ENCODE measurements at places on chromosomes 7 and 10. TPM values are rescaled to one million over a fixed set of nuclear protein-coding genes. Genes with fewer than 3 reads are reported as not detected.

- no peak for DNase-seq
These were observed 192.8 kb upstream of the ZMIZ1 start for GRCh38 chr10:78875932-78876331.

- no peak for DNase-seq
These were observed 407.1 kb downstream of the LRMDA start for GRCh38 chr10:75838486-75838885.

DNA sequence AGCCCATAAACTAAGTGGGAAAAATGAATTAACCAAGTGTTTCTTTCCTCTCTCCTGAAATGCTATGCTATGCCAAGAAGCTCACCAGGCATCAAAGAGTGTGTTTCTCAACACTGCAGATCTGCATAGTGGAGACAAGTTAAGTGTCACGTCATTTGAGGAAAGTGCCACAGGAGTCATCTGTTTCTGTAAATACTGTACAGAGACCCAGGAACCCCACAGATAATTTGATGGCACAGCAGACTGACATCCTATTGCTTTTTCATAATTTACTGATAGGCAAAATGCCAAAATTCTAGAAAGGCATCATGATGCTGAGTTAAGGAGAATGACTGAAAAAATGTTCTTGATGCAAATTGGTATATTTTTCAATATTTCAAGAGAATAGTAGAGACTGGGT, 124.3 kb downstream of the NRCAM start:
- no peak for DNase-seq

TDRD1 gene
- total RNA-seq, result not detected

ACBD7 gene
- total RNA-seq, result 3.3 TPM

DNA sequence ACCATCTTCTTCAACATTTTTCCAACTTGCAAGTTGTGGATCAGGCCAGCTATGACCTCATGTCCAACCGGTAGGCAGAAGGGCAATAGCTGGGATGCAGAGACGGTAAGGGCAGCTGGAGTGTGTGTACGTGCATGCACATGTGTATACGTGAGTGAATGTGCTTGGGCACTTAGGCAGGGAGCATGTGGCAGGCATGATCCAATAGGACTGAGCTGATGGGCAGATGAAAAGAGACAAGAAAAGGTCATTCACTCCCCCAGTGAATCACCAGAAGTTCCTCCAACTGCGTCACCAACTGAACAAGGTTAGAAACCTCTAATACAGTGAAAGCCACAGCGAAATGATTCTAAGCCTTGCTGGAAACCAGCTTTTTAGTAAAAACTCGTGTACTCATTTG, 176.1 kb downstream of the FGFR2 start:
- DNase-seq, result no peak

WNT8B gene
- total RNA-seq, result not detected

DNA sequence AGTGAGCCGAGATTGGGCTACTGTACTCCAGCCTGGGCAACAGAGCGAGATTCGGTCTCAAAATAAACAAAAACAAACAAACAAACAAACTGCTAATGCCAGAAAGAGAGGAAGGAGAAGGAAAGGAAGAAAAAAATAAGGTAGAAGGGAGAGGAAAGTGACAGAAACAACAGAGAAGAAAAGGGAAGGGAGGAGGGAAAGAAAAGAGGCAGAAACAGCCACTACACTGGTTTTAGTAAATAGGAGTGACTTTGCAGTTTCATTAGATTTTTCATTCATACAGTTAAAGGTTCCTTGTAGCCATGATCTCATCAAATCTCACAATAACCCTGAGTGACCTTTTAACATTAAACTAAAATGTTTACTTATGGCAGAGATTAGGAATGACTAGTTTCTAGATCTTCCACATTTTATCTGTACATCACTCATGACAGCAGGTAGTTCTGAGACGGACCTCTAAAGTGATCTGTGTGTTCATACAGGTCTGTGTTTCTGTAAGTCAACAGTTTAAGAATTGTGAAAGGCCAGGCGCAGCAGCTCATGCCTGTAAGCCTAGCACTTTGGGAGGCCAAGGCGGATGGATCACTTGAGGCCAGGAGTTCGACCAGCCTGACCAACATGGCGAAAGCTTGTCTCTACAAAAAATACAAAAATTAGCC, 191.3 kb upstream of the KLF14 start:
- no peak for DNase-seq

DNA sequence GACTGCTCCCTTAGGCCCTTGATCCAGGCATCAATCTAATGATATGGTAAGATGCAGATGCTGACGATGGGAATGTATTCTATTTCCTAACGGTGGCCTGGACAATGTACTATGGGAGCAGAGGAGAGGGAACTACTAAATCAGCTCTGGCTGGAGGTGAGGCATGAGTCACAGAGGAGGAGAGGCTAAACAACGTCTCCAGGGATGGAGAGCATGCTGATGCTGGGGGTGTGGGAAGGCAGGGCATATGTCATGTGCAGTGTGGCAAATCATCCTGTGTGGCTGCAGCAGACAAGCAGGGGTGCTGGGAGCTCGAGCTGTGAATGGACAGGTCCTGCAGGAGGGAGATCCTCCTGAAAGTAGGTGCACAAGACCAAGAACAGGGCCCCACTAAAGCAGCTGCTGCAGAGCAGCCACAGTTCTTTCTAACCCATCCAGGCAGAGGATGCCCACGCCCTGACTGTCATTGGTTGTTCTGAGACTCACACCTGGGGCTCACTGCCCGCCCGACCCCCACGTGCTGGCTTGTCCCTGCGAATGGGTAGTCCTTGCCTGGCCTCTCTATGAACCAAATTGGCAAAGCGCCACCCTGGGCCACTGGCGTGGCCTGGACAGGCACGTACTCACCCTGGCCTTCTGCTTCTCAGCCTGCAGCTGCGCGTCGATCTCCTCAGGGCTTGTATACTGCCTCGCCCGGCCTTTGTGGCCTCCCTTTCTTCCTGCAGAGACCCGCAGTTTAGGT, 4.0 kb downstream of the PDAP1 start:
- no peak for DNase-seq

GRCh38 chr7:149741629-149742028, 31.8 kb downstream of the ZNF467 start:
- no peak for DNase-seq

DNA sequence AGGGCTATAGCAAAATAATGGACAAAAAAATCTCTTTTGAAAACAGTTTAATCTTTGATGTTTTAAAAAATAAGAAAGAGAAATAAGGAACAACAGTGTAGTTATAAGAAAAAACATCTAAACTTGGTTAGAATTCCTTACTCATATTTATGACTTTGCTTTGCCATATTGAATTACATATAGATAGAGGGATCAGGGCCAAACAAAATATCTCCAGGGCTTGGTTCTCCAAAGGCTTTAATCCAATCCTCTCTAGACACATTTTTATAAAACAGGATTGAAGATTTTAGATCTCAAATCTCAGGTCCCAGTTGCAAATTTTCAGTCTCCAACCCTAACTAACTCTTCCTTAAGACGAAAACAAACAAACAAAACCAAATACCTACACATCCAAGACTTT, 72.6 kb upstream of the RHOBTB1 start:
- DNase-seq, result no peak

DNA sequence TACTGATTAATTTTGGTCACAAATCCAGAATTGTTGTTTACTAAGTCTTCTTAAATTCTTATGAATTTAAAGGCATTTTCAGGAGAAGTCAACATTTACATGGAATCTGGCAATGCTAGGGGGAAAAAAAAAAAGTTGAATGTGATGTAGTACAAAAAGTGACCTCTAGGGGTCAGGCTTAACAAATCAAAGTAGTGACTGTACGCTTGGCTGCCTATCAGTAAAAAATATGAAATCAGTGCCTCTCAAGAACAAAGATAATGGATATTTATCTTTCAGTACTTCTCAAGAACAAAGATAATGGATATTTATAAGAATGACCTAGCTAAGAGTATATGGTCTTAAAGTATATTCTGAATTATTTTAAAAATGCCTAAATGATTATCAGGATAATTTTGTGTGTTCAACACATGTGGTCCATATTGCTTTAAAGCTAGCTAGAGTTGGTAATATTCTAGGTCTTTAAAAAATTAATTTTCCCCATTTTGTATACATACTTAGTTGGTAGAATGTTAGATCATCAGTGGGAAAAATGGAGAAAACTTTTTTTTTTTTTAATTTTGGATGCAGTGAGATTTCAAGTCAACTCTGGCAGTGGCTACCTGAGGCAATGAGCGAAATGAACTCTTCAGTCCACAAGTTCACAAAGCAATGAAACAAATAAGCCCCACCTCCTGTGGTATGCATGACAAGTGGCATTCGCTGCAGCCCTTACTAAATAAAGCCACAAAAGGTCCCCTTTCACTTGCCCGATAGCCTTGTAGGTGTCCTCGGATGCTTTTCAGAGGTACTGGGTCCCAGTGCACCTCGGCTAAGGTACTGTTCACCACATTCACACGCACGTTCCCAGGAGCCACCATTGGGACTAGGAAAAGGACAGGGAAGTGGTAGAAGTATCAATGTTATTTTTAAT, 51.2 kb upstream of the LAMB4 start:
- DNase-seq, result peak; percentile 51

TET1 gene
- 2.7 TPM for total RNA-seq

THSD7A gene
- total RNA-seq, result 0.05 TPM

CCDC7 gene
- 4.0 TPM for total RNA-seq

NODAL gene
- 0.30 TPM for total RNA-seq

DNA sequence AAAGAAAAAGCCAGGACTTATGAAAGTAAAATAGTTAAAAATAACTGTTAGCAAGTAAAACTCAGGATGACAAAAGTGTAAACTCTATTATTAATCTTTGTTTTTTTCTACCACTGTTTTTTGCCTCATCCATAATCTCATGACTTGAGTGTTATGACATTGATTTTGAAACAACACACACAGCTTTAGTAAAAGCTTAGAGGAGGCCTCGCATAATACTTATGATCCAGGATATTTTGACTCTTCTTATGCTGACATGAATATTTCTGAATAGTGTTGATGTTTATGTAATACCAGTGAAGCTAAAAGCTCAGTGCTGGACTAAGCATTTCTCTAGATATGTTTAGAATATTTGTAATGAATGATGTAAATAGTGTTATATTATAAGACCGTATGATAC, 10.5 kb downstream of the KAT6B start:
- DNase-seq, result no peak

- DNase-seq, result peak; percentile 67
These were observed 29.6 kb downstream of the SKIDA1 start for GRCh38 chr10:21495752-21496342.

DNA sequence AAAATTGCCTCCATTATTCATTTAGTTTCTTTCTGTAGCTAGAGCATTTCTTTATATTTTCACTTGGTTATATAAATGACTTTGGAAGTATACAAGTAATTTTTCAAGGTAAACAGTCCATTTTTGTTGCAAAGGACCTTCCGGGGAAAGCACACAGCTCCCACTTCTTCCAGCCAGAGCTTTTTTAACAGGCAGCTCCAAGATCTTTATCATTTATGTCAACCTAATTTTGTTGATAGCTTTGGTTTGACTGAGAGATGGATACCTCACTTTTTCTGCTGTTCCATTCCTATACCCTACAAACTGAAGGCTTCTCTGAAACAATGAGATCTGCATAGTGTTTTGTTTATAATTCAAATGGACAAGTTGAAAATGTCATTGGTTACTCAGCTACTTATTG, 49.3 kb upstream of the RAB11FIP2 start:
- no peak for DNase-seq

GRCh38 chr10:80394358-80394916, 13.9 kb upstream of the PRXL2A start:
- no peak for DNase-seq

SFRP4 gene
- total RNA-seq, result 0.25 TPM

ZNF467 gene
- 11.3 TPM for total RNA-seq

DNA sequence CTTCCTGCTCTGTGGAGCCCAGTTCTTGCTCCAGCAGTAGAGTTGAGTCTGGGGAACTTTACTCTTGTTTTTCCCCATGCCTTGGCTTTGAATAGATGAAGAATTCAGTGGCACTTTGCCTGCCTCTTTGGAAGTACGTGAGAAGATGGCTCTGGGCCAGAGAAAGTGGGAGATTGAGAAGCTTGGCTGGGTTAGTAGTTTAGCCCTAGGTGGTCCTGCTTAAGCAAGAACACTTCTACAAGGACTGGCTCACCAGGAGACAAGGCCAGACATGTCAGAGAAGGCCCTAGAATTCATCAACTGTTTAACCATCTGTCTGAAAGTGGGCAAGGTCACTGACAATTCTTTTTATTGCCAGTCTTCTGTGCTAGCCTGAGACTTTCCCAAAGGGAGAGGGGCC, 410.3 kb downstream of the TYW1 start:
- DNase-seq, result no peak

DNA sequence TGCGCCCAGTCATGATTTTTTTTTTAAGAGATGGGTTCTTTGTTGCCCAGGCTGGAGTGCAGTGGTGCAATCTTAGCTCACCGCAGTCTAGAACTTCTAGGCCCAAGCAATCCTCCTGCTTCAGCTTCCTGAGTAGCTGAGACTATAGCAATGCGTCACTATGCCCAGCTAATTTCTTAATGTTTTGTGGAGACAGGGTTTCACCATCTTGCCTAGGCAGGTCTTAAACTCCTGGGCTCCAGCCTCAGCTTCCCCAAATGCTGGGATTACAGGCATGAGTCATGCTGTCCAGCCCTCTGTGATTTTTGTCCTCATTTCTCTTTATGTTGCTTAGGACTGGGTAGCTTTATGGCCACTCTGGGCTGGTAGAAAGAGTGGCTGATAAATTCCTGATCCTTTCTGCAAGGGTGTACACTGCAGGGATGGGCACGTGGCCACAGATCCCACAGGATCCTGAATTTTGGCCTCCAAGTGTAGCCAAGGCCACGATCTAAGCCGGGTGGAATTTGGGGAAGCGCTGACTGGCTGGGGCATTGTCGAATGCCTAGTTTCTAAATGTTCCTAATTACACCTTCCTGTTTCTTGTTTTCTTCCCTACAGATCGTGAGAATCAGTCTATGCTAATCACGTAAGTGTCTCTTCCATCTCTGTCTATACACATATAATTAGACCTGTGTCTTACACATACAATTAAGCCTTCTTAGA, 24.1 kb upstream of the MYH16 start:
- DNase-seq, result no peak

- no peak for DNase-seq
These were observed 336.8 kb downstream of the AUTS2 start for GRCh38 chr7:69935107-69935506.

PDSS1 gene
- 23.5 TPM for total RNA-seq

- no peak for DNase-seq
These were observed at the start of gene TBATA for GRCh38 chr10:70785190-70785589. TBATA (minus strand) TSS chr10:70785377; CDS start chr10:70783379, 1,998 bp downstream.

GRCh38 chr7:2195400-2196246, 37.1 kb downstream of the MAD1L1 start:
- DNase-seq, result no peak

- DNase-seq, result no peak
These were observed 231.4 kb downstream of the BMPER start for GRCh38 chr7:34136698-34137097.

GRCh38 chr10:125815764-125816163, 7.3 kb downstream of the UROS start:
- no peak for DNase-seq

BLVRA gene
- 29.7 TPM for total RNA-seq

TMEM270 gene
- 1.1 TPM for total RNA-seq

DNA sequence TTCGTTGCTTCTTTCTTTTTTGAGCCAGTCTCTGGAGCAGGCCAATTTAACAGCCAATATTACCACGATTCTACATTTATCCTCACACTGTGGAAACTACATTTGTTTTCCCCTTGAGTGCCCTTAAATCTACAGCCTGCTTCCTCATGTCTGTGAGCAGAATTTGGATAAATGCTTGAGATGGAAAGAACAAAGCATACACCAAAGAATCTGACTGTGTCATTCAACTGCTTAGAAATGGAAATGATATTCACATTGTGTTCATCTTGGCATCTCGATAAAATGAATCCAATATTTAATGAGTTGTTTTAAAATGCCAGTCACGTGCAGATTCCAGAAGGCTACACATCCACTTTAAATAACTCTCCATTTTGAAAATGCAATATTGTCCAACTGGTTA, 41.0 kb upstream of the GSDME start:
- no peak for DNase-seq

PSMG3 gene
- total RNA-seq, result 60.9 TPM

Data from HCT116 (cell line).